ENCODE measurements at places on chromosomes 12 and 14.

DNA sequence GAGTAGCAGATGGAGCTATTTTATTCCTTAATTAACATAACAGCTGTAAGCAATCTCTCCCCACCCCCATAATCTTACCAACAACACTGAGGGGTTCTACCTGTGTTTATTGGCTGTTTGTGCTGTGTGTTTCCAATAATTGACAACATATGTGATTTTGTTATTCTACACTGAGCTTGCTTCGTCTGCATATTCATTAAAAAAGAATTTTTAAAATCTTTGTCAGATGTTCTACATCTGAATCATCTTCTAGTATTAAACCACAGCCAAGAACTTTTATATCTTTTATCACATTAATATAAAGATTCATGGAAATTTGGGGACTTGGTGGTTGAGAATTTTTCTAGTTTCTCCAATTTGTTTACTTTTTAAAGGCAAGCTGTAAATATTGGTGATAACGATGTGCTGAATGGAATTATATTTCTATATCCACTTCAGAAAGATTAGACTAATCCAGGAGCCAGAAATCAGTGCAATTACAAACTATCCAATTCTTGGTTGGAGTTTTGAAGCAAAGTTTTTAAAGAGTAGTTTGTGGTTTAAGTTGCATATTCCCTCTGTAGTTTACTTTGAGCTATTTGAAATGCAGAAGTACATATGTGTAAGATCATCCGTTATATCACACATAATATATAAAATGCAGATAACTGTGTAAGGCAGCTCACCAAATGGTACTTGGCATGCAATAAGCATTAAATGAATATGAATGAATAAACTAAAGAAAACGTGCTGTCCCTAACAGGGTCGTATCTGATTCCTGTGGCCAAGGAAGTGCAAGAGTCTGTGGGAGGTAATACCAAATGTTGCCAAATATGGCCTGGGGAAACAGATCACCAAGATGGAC, 206.9 kb downstream of the PELI2 start:
- no peak for DNase-seq

GRCh38 chr12:41663598-41664265, 475.6 kb downstream of the PDZRN4 start:
- DNase-seq = no peak

- no peak for DNase-seq
Measured at GRCh38 chr12:130008241-130008640, 104.4 kb upstream of the TMEM132D start.

DNA sequence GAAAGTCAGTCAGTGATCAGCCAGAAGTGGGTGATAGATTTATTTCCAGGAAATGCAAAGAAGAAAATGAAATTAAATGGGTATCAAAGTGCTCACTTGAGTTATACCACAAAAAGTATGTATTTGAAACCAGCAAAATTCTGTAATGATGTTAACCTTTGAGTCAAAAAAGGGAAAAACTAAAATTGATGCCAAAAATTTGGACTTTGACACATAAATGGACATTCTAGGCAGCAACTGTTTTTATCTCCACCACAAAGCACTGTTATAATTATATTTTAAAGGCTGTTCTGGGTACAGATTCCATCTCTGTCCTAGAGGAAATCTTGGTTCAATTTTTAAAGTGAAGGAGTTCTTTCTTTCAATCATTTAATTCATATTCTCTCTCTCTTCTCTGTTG, 31.7 kb upstream of the KCNJ8 start:
- DNase-seq = no peak

GRCh38 chr12:182381-182892, 31.5 kb downstream of the SLC6A12 start:
- no peak for DNase-seq

DNA sequence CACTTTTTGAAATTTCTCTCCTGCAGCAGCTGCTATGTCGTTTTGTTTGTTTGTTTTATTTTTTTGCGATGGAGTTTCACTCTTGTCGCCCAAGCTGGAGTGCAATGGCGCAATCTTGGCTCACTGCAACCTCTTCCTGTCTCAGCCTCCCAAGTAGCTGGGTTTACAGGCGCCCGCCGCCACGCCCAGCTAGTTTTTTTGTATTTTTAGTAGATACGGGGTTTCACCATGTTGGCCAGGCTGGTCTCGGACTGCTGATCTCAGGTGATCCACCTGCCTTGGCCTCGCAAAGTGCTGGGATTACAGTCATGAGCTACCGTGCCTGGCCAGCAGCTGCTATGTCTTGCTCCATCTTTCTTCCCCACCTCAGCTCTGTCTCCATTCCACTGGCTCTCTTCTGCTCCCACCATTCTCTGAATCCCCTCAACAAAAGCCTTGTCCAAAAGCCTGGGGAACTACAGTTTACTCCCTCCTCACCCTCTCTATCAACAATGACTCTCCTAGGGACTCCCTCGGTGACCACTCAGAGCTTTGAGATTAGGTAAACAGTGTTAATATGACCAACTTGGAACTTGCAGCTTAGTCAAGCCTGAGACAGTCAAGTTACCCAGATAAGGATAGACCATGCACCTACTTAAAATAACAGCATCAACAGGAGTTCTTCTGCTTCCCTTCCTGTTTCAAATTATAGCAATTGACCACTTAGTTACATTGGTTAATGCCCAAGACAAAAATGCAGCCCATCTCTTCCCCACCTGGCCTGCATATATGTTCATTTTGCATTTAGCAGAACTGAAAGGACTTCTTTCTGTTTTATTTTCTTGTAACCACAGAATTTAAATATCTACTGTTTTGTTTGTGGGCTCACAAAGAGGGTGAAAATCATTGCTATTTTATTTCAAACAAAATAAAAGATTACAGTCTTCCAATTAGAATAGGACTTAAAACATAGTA, 189.0 kb upstream of the AMIGO2 start:
- DNase-seq = no peak

DNA sequence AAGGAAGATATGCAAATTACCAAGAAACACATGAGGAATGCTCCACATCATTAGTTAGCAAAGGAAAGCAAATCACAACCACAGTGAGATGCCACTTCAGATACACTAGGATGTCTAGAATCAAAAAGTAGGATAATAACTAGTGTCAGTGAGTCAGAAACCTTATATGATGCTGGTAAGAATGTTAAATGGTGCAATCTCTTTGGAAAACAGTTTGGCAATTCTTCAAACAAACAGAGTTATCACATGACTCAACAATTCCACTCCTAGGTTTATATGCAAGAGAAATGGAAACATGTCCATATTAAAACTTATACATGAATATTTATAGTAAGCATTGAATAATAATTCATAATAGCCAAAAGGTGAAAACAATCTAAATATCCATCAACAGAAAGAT, 220.9 kb downstream of the FOXG1 start:
- no peak for DNase-seq

DNA sequence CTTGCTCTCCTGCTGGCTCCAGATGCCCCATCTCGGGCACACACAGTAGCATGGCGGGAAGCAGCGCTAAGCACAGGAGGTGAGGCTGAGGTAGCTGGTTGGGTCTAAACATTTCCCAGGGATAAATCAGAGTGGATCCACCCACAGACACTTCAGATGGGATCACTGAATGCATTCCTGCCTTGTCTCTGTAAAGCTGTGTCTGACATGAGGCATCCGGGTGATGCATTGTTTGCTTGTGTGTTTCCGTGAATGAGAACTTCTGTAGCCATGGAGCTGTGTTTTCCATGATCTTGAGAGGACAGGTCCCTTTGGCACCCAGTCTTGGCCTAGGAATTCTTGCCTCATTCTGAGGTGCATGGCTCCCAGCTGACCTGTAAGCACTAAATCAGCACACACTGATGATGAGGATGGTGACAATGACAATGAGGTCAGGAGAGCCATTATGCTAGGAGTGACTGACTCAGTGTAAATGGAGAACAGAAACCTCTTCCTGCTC, 6.7 kb upstream of the KRT75 start:
- DNase-seq = no peak

DNA sequence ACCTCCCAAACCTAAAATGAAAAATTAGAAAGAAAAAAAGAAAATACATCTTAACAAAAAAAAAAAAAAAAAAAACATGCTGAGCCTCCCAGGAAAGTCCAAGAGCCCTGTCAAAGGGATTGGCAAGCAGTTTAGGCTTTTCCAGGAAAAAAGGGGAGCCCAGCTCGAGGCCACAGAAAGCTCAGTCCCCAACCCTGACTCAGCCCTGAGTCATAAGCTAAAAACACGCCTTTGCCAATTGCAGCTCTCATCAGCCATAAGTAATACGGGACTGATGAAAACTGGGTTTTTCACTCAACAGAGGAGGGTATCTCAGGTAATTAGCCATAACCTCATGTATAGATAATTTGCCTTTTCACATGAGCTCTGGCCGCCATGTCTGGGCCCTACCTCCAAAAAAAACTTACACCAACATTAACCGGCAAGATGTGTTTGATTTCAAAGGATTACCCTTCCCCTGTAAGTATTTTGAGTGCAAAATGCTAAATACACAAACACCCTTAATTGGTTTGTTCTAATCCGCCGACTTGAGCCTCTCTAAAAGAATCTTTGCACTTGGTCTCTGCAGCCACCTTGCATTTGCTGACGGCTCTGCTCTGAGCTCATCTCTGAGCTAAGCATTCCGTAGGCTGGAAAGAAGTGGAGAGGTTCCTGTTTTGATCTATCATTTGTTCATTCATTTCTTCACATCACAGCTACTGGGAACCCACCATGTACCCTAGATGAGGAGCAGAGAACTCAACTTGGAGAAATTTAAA, 319.2 kb downstream of the BCL11B start:
- no peak for DNase-seq

GRCh38 chr12:64256166-64256800, 34.2 kb upstream of the KICS2 start:
- DNase-seq = no peak

GRCh38 chr14:30518867-30519560, 39.9 kb upstream of the G2E3 start:
- no peak for DNase-seq

DNA sequence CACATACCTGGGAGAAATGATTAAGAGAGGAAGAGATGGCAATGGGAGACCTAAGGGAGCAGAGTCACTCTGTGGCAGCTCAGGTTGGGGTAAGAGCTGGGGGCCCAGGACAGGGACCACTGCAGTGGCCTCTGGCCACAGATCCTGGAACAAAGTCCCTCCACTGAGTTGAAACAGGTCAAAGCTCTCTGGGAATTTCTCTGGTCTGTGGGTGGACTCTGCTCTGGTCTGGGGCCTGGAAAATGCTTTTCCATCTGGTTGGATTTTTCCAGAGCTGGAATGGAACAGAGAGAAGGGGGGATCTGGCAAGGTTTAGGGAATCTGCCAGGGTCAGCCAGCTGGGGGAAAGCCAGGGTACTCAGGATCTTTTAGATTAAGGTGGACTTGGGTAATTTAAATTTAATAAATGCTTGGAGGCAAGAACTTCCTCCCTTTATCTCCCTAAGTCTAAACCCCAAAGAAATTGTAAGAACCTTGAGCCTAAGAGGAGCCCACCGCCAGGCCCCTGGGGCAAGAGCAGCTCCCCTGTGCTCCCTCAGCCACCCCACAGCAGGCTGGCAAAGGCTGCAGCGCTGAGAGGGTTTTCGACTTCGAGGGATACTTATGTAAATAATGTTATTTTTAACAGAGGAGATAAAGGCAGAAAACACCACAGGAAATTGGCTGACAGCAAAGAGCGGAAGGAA, 3.7 kb downstream of the HOXC10 start:
- DNase-seq = no peak

DNA sequence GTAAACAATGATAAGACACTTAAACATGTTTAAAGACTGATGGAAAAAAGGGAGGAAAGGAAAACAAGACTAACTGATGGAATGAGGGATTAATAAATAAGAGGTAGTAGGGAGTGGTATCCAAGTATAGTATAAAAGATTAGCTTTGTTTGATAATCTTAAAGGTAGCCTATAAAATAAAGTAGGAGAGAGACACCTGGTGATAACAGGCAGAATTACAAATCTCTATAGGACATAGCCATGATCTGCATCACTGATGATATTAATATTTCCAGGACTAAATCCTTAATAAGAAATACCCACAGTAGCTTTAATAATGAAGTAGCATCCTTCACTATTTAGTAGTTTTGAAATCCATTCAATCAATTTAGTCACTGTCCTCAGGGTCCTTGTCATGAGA, 30.4 kb downstream of the DLGAP5 start:
- no peak for DNase-seq

- DNase-seq = no peak
Measured at GRCh38 chr12:124140944-124141486, 153.9 kb upstream of the RFLNA start.

DNA sequence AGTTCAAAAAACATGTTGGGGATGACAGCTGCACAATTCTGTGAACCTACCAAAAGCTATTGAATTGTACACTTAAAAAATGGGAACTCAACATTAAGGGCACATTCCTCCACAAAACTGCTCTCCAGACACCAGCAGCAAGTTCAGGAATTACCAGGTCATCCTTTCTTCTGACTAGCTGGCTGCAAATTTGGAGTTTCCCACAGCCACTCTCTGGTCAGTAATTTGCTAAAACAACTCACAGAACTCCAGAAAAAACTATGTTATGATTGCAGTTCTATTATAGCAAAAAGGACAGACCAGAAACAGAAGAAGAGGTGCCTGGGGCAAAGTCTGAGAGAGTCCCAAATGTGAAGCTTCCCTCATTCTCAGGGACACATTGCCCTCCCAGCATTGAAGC, 20.1 kb upstream of the PLEKHD1 start:
- no peak for DNase-seq

DNA sequence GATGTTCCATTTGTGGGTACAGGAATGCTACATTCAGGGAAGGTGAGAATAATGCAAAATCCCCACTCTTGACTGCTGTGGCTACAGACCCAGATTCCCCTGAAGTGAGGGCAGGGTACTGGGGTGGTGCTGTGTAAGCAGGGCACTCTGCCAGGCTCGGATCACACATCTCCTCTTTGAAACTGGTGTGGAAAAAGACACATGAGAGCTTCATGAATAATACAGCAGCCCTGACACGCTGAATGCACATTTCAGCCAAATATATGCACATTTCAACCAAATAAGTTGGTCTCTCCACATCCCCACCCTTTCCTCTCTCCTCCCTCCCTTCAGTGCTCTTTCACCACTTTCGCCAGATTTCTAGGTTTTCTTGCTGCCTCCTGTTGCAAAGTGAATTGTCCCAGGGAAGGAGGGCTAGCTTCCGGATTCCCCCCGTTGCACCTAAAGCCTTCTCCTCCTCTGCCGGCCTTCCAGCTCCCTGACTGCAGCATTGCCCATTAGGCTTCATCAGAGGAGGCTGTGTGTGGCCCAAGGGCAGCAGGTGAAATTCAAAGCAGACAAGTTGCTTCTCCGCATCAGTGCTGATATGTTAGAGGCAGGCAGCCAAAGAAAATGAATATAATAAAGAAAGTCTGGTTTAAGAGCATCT, 118.2 kb upstream of the TMCC3 start:
- no peak for DNase-seq

DNA sequence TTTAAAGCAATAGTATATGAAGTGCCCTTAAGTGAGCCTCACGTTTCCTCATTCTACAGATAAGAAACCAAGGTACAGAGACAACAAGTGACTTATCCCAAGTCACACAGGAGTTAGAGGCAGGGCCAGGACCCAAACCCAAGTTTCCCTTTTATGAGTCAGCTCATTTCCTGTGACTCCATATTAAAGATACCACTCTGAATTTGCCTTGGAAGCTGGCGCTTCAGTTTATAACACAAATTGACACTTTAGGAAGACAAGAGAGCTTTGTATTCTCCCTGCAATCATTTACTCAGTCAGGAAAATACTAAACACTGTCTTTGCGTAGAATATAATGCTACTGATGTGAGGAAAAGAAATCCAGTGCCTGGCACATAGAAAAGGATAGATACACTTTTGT, 43.2 kb downstream of the MYBPC1 start:
- DNase-seq = no peak

GRCh38 chr12:63982604-63983295, 138.2 kb downstream of the SRGAP1 start:
- no peak for DNase-seq

Data from activated CD4-positive, alpha-beta T cell treated with anti-CD3 and anti-CD28 coated beads, Interleukin-2, amount 50 U/mL, for 1 hour (primary cell).